Gastroesophageal sphincter (tissue), 4 donors: ENCODE measurements at places on chromosomes 11 and 22. TPM values are rescaled to one million over a fixed set of nuclear protein-coding genes. Genes with fewer than 3 reads are reported as not detected.

- no peak for ATAC-seq
Measured at GRCh38 chr11:92915551-92915950, 53.9 kb upstream of the MTNR1B start.

Gene FAT3
- 27.7 TPM for total RNA-seq

- no peak for ATAC-seq
Measured at GRCh38 chr11:108340973-108341372, 118.1 kb downstream of the ATM start.

DNA sequence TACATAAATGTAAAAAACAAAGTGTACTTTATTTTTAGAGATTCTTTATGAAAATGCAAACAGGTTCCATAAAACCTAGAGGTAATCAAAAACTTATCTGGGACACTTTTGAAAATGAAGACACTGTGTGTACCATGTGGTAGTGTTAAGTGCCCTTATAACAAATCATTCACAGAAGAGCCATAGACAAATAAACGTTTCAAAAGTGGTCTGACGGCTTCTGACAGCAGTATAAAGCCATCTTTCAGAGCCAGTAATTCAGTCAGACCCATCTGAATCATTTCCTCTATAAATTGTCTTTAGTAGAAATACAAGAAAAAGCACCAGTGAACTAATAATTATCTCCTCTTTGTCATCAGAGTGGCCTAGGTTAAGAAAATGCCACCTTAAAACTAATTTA is 100.0 kb downstream of the PAX6 start:
- no peak for ATAC-seq

Gene TIMP3
- total RNA-seq, result 795 TPM

Gene SLC1A2
- 0.40 TPM for total RNA-seq

DNA sequence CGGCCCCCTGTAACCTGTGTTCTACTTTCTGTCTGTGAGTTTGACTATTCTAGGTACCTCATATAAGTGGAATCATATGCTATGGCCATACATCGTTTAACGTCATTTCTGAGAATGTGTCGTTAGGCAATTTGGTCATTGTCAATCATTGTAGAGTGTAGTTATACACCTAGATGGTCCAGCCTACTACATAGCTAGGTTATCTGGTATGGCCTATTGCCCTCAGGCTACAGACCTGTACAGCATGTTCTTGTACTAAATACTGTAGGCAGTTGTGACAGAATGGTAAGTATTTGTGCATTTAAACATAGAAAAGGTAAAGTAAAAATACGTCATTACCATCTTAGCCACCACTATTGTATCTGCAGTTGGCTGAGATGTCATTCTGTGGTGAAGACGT is 35.2 kb downstream of the MYO7A start:
- no peak for ATAC-seq

DNA sequence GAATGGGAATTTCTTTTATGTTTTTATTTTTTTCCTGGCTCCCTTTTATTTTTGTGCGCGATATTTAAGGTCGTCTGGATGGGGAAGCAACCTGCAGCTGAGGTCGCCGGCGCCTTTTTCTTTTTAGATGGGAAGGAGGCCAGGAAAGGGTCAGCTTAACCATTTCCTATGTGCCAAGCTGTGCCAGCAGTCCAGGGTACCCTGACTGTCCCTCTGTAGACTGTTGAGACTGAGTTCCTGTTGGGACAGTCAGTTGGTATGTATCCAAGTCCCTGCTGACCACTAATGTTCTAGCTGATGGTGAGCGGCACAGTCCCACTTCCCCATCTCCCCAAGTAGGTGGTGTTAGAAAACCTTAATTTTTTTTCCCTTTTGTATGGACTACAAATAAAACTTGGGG is 10.5 kb downstream of the RBM14 start:
- ATAC-seq, result peak; percentile 34

Gene GUCY1A2
- 10.3 TPM for total RNA-seq

GRCh38 chr22:49577168-49578060 is 250.3 kb downstream of the BRD1 start:
- ATAC-seq, result no peak

DNA sequence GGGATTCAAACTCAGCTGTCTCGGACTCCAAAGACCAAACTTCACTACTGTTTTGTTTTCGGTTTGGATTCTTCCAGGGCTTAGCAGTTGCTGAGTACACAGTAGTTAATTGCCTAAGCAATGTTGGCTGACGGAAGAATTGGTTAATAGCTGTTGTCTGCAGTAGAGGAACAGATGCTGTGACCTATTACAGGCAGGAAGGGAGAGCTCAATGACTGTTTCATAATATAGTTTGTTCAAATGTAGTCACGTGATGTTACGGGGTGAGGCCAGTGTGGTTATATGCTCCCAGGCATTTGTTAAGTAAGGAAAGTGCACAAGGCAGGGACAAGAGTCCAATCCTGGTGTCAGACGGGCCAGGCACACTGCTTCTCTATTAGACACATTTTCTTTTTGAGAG is 222.6 kb upstream of the CCDC90B start:
- no peak for ATAC-seq

GRCh38 chr11:120031612-120032600 is 106.0 kb downstream of the TRIM29 start:
- ATAC-seq, result no peak

Gene DMC1
- 1.8 TPM for total RNA-seq

Gene RAG1
- total RNA-seq, result 0.93 TPM

- ATAC-seq, result peak; percentile 89
Measured at GRCh38 chr11:61752117-61752924, at the start of gene MYRF. MYRF (plus strand) TSS chr11:61752636; CDS start chr11:61752745, 109 bp downstream.

- ATAC-seq, result no peak
Measured at GRCh38 chr11:46673713-46674462, 26.5 kb downstream of the ARHGAP1 start.

DNA sequence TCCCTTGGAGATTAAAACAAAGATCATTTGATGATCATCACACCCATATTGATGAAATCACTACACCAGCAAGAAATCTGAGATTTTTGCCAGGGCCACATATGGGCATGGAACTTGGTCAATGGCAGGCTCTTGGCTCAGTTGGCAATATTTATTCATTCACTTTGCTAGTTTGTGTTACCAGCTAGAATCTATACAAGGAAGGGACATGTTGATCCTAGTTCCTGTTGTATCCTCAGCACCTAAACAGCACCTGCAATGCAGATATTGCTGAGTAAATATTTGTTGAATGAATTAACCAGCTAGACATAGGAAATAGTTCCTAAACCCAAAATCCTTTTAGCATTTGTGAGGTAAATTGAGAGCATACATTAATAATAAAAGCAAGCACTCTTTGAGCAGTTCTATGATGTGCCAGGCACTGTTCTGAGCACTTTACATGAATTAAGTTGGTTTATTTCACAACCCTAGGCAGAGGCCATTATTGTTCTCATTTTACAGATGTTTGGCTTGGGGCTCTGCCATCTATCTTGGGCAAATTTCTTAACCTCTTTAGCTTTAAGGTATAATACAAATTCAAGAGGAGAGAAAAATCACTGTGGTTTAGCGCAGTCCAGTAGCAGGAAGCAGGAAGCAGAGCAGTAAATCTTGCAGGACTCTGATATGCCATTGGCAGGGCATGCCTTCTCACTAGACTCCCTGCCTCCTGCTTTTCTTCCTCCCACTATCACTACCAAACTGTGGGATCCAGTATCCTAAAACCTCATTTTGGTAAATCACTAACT is 1.6 kb downstream of the TRIM68 start:
- ATAC-seq, result no peak

GRCh38 chr22:45268167-45268957 is 16.4 kb upstream of the UPK3A start:
- no peak for ATAC-seq

DNA sequence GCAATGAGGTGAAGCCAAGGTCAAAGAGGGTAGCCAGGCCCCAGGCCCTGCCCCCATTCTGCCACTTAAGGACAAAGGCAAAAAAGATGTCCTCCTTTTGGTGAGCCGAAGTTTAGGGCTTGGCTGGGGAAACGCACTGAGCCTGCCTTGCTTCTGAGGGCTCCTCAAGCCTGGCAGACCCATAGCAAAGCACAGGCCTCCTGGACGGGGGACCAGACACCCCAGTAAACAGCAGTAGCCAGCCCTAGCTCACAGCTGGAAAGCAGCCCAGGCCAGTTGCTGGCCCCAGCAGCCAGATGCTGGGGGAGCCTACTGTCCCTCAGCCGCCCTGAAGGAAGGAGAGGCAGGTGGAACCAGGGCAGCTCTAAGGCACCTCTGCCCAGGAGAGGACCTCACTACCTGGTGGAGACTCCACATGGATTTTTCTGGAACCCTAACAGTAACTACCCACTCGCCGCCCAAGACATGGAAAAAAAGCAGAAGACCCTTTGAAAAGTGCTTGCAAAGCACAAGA is 3.8 kb upstream of the PYGM start:
- ATAC-seq, result no peak

DNA sequence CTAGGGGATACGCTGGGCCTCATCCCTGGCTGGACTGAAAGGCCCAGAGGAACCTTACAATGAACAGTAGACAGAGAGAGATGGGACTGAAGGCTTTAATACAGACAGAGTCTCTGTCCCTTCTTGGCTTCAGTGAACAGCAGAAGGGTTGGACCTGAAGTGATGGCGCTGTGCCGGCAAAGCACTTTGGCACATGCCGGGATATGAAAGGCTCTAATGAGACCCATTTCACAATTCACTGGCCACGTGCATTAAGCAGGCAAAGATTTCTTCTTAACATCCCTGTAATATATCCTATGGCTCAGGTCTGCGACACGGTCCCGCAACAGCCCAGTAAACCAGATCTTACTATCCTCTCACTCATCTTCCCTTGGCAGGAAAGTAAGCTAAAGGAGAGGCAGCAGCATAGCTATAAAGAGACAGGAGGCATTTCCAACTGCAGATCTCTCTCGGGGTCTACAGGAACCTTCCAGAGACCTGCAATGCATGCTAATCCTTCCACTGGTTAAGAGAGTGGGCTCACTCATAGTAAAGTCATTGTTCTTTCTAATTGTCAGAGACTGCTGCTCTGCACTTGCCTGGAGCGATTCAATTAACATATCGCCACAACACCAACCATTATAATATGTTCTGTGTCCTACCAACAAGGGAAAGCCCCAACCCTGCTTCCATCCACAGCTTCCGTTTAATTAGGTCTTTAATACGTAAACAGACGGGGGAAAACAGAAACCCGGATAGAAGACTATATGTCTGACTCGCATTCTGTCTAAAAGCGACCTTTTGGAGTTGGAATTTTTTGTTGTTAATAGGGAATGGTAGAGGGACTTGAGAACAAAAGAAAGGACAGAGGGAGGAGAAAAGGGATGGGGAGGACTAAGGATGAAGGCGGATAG is 1179.0 kb downstream of the LRRC4C start:
- ATAC-seq, result no peak

Gene KRTAP5-10
- total RNA-seq, result not detected

Gene EFCAB6
- total RNA-seq, result 2.7 TPM
